Endodermal cell (in vitro differentiated cells): ENCODE measurements at places on chromosomes 13 and 19. TPM values are rescaled to one million over a fixed set of nuclear protein-coding genes. Genes with fewer than 3 reads are reported as not detected.

DNA sequence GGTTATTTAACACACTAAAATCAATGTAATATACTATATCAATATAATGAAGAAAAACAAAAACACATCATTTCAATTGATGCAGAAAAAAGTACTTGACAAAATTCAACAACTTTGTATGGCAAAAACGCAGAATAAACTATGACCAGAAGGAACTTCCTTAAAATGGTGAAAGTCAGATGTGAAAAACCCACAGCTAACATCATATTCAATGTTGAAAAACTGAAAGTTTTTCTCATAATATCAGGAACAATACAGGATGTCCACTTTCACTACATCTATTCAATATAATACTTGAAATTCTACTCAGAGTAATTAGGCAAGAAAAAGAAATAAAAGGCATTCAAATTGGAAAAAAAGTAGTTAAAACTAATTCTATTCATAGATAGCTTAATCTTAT lies 50.3 kb downstream of the SPRY2 start:
- H3K4me1 ChIP-seq: no peaks in the 10 kb centered on the region
- H3K4me3 ChIP-seq: no peak overlapping the region
- H3K27me3 ChIP-seq: no peaks in the 10 kb centered on the region
- H3K36me3 ChIP-seq: no peaks in the 10 kb centered on the region

- no peak overlapping the region for H3K27ac ChIP-seq
- peaks cover 47% of the 10 kb centered on the region for H3K36me3 ChIP-seq
- H3K4me1 ChIP-seq: peaks cover 10% of the 10 kb centered on the region
- H3K27me3 ChIP-seq: no peaks in the 10 kb centered on the region
Measured at GRCh38 chr19:1276628-1277022, 1.3 kb downstream of the FAM174C start.

TMPRSS9 gene
- total RNA-seq: 0.63 to 0.90 TPM (median 0.73 TPM) in 3 replicates

ACTL9 gene
- total RNA-seq: not detected in 3 replicates

DACT3 gene
- total RNA-seq: 0.15 to 1.2 TPM (median 0.50 TPM) in 3 replicates

RUBCNL gene
- total RNA-seq: 3.0 and 3.1 TPM in 2 replicates

LRRC25 gene
- total RNA-seq: not detected in 2 replicates
